Activated CD4-positive, alpha-beta memory T cell treated with anti-CD3 and anti-CD28 coated beads, Interleukin-2, amount 10 ng/mL, durations not matched to agents 7 days and 5 days (primary cell): ENCODE measurements at places on chromosomes 13 and 19. TPM values are rescaled to one million over a fixed set of nuclear protein-coding genes. Genes with fewer than 3 reads are reported as not detected.

GRCh38 chr13:59120297-59120843 is 1043.4 kb downstream of the DIAPH3 start:
- no peaks in the 10 kb centered on the region for H3K4me1 ChIP-seq
- no peaks in the 10 kb centered on the region for H3K36me3 ChIP-seq
- H3K27me3 ChIP-seq: no peaks in the 10 kb centered on the region
- no peak for DNase-seq

GRCh38 chr19:16587833-16588823 is 15.9 kb upstream of the SLC35E1 start:
- no peaks in the 10 kb centered on the region for H3K27me3 ChIP-seq
- H3K27ac ChIP-seq: peak overlapping the region; percentile 90
- peak overlapping the region; percentile 77 for H3K4me3 ChIP-seq
- H3K4me1 ChIP-seq: peaks cover 93% of the 10 kb centered on the region
- peaks cover 4% of the 10 kb centered on the region for H3K36me3 ChIP-seq
- peak; percentile 70 for DNase-seq

Gene HDGFL2
- 47.1 TPM for total RNA-seq

Gene ACER1
- total RNA-seq: 0.15 TPM

DNA sequence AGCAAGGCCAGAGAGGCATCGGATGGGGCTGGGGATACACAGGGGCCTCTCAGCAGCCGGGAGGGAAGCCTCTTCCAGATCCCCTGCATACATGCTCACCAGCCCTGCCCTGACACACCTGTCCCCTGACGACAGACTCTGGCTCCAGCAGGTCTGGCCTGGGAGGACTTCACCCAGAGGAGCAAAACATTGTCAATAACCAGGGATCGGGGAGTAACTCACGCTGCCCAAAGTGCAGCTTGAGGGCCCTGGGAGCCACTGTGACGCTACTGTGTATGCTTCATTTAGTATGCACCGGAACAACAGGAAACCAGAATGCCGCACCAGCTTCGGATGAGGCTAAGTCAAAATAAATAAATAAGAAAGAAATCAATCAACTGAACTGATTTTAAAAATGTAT is 12.4 kb upstream of the CD22 start:
- DNase-seq: no peak
- H3K27ac ChIP-seq: no peak overlapping the region
- H3K27me3 ChIP-seq: peaks cover 6% of the 10 kb centered on the region

GRCh38 chr13:21218351-21219035 is 42.0 kb downstream of the MRPL57 start:
- H3K4me1 ChIP-seq: peaks cover 20% of the 10 kb centered on the region
- H3K27ac ChIP-seq: peak overlapping the region; percentile 67
- DNase-seq: peak; percentile 49
- H3K36me3 ChIP-seq: peaks cover 10% of the 10 kb centered on the region
- peaks cover 51% of the 10 kb centered on the region for H3K27me3 ChIP-seq
- peak overlapping the region; percentile 19 for H3K4me3 ChIP-seq

Gene CD33
- 23.7 TPM for total RNA-seq

- no peaks in the 10 kb centered on the region for H3K36me3 ChIP-seq
- H3K4me1 ChIP-seq: no peaks in the 10 kb centered on the region
- no peak overlapping the region for H3K4me3 ChIP-seq
- peaks cover 3% of the 10 kb centered on the region for H3K27me3 ChIP-seq
Measured at GRCh38 chr13:98371516-98372023, 194.5 kb upstream of the RNF113B start.
